ENCODE measurements at places on chromosomes 7 and 10.

DNA sequence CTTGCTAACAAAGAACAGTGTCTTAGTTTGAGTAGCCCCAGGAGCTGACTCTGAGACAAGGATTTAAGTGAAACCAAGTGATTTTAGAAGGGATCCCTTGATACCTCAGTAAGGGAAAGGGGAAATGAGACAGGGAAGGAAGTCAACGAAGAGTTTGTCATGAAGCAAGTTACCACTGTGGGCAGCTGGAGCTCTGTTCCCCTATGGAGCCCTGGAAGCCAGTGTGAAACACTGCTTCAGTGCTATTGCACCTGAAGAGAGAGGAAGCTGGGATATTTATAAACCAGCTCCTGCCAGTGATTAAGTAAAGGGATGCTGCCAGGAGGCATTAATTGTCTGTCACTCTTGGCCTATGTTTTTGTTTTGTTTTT is 58.9 kb upstream of the WAPL start:
- no peak for DNase-seq

DNA sequence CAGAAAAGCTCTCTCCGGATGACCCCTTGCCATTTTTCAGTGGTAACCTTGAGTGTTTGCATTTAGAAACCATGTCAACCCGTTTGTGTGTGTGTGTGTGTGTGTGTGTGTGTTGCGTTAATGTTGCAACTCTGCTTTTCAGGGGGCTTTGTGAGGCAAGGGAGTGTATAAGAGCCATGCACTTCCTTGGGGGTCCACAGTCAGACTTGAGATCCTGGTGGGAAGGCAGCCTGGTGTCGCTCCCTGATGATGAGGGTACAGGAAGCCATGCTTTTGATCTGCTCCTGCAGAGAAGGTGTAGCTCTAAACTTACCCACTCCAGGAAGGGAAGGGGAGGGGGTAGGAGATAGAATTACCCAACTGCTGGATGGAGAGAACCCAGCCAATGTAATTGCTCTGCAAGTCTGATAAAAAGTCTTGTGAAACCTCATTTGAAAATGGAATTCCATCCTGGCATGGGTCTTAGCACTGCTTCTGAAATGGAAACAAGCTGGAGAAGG is 10.7 kb downstream of the GRK5 start:
- peak; percentile 75 for DNase-seq

- DNase-seq: no peak
Measured at GRCh38 chr7:132933072-132933458, 148.8 kb downstream of the CHCHD3 start.

DNA sequence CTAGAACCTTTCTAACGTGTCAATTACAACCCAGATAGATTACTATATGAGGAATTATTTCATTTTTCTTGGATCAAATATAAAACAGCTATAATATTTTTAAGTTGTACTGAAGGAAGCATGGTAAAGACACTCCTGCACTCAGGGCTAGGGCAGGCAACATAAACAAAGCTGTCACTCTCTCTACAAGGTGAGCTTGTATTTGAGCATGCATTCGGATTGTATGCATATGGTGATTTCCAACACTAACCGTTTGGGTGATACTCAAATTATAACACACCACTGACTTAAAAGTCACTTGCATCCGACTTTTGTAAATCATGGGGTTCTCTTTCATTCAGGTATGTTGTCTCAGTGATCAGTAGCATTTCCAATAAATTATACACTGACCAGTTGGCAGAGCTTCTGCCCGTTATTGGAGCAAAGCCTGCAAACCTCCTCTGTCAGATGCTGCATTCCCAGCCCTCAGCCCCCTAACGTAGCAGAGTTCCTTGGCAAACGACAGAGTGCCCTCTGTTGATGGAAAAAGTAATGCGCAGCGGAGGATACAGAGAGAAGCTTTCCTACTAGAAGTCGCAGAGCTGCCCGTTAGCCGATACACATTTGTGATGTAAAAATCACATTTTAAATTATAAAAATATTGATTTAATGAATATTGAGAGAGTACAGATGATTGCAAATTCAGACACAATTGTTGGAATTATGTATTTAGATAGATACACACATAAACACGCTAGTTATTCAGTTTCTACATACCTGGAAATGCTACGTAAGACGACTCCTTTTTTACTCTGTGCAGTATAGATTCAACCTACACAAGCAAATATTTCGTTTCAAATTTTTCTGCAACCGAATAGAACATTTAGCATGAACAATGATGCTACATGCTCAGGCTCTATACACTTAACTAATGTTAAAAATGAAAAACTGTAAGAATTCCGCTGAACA is 173.9 kb upstream of the SP4 start:
- peak; percentile 64 for DNase-seq

DNA sequence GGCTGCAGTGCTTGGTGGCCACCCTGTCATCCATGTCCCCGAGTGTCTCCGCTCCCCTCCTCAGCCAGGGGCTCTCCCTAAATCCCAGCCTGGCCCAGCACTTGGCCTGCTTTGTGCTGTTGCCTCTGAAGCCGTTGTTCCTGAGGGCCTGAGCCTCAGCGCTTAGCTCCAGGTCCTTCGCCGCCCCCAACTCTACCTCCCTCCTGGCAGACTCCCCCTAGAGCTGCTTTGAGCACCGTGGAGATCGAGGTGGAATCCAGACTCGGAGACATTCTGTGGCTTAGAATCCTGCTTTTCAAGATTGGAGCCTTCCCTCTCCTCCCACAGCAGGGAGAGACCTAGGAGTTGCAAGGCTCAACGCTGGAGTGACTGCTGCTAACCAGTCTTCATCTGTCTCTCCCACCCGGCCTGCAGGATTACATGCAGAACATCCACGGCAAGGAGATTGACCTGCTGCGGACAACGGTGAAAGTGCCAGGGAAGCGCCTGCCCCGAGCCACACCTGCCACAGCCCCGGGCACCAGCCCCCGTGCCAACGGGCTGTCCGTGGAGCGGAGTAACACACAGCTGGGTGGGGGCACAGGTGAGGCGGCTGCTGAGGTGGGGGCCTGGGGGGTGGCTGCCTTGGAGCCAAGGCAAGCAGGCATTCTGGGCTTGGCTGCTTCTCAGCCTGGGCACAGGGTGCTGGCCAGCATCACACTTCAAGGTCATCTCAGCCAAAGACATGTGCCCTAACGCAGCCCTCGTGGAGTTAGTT is 33.3 kb downstream of the GBX1 start:
- no peak for DNase-seq

DNA sequence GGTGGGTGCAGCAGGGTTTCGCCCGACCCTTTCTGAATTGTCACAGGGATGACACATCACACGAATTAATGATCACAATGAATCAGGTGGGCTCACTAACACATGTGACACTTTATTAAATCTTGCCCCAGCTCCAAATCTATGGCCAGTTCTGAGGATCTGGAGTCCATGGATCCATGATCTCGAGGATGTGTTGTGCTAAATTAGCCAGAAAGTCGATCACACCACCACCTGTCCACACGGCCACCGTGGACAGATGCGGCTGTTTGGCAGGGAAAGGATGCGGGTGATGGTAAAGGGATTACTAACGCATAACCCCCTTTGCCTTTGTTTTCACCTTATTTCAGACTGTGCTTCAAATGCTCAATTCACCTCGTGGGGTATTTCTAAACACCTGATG is 96.4 kb downstream of the COBL start:
- no peak for DNase-seq

DNA sequence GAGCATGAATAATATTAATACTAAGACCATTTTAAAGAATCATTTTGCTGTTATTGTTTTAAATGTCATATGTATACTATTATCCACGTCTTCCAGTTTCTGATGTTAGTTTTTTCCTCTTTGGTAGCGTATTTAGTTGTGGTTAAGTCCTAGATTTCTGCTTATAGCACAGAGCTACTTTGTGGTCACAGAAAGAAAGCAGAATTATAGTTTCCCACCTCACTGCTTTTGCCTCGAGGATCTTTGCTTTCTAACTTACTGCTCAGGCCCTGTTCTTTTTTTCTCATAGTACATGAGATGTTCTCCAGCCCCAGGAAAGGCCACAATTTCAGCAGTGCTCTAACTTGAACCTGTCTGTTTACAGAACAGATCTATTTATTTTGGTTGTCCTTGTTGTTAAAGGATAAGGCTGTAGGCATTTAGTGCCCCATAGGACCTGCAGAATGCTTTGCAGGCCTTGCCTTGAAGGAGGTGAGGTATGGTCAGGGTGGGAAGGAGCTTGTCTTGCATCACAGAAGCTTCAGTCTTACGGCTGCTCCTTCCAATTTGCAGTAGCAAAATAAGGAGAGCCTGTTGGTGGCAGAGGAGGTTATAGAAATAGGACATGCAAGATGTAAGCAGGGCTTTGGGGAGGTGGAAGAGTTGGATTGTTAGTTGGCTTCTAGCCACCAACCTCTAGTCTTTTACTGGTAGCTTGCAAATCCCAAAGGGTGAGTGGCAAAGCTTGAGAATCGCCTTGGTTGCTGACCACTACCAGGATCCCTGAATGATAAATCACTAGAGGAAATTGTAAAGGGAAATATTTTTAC is 129.1 kb downstream of the LRRC4 start:
- no peak for DNase-seq

DNA sequence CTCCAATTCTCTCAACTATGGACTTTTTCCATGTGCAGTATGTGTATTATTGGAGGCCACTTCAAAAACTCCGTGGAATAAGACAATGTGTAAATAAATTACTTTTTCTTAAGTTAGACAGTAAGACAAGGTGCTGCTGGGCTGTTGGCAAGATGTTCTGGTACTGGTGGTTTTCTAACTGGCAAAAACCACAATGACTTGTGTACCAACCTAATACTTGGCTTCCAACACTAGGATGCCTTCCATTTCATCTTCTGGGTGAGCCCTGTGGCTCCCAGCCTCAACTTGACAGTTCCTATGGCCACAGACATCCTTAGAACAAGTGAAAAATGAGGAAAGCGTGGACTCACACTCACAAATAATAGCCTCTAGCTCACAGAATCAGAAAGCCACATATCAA is 77.0 kb downstream of the OSBPL3 start:
- DNase-seq: no peak

GRCh38 chr7:22793593-22794462 is 28.8 kb downstream of the TOMM7 start:
- no peak for DNase-seq

All from NCI-H526 (cell line).